ENCODE measurements at places on chromosomes 6 and 20. TPM values are rescaled to one million over a fixed set of nuclear protein-coding genes. Genes with fewer than 3 reads are reported as not detected.

Gene UBD
- total RNA-seq: not detected

Gene SLC17A3
- total RNA-seq: not detected

DNA sequence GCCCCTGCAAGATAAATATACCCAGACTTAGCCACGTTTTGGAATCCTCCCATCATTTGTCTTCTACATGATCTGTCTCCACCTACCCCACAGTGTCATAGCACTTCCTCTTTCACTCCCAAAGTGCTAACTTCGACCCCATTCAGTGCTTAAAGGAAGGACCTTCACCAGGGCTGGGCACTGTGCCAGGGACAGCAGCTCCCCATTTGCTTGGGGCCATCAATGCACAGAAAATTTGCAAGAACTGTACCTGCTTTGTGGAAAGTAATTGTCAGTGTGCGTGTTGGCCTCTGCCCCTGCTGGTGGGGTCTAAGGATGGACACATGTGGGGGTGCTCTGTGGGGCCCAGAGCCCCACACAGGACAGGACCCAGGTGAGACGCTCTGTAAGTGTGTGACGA is 5.2 kb upstream of the BPIFA2 start:
- no peak for DNase-seq

Gene TBX18
- total RNA-seq: 0.19 TPM

Gene ADTRP
- 46.6 TPM for total RNA-seq

GRCh38 chr20:3934624-3935023 is 45.4 kb downstream of the PANK2 start:
- no peak for DNase-seq

Gene SLC17A4
- not detected for total RNA-seq

Gene HRH3
- total RNA-seq: not detected

GRCh38 chr6:15296735-15297134 is 50.9 kb downstream of the JARID2 start:
- DNase-seq: no peak

- DNase-seq: peak; percentile 90
These were observed 116.6 kb downstream of the MRPL14 start for GRCh38 chr6:44010411-44011349.

GRCh38 chr20:23087587-23088251 is 1.6 kb upstream of the CD93 start:
- no peak for DNase-seq

Gene PPP1R11
- total RNA-seq: 26.3 TPM

- no peak for DNase-seq
These were observed 129.1 kb downstream of the DST start for GRCh38 chr6:56513631-56514030.

- no peak for DNase-seq
These were observed 70.6 kb upstream of the SOX4 start for GRCh38 chr6:21522797-21523456.

GRCh38 chr20:58891086-58891717 is 38.7 kb downstream of the GNAS start:
- peak; percentile 61 for DNase-seq

DNA sequence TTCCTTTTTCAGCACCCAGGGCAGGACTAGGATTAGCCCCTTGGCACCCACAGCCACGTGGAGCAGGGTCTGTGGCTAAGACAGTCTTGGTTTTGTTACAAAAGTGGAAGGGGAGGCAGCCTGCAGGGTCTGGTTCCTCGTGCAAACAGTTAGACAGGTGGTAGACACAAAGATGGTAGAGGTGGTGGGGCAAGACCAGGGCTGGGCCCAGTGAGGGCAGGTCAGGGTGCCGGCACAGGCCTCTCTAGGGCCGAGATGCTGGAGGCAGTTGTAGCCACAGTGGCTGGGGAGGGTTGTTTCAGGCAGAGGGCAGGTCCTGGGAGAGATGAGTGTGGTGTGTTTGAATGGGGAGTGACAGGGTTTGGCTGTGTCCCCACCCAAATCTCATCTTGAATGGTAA is 161.6 kb downstream of the SMOC2 start:
- no peak for DNase-seq

- peak; percentile 67 for DNase-seq
These were observed 6.8 kb upstream of the MICA start for GRCh38 chr6:31396422-31397152.

Gene MUC22
- total RNA-seq: not detected

DNA sequence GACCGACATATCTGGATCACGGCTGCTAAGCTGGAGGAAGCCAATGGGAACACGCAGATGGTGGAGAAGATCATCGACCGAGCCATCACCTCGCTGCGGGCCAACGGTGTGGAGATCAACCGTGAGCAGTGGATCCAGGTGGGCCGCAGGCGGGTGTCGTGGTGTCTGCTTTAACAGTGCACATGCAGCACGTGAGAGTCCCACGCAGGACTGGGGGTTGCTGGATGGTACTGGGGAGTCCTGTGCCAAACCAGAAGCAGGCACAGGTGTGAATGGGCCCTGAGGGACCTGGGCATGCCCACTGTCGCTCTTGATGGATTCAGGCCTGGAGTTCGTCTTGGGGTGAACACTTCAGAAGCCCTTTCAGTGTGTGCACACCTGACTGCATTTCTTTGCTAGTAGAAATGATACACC is 24.6 kb upstream of the C20orf204 start:
- no peak for DNase-seq

DNA sequence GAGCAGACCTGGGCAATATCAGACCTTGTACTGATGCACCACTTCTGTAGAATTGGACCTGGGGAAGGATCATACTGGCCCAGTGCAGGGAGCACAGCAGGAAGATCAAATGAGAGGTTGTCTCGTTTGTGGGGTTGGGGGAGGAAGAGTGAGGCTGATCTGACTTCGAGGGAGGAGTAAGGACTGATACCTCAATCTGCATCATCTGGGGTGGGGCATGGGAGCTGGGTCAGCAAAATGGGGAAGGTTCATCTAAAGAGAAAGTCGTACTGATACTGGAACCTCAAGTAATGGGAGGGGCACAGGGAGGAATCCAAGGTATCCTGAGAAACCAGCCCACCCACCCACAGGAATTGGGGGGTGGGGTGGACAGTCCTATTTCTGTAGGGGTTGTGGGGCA is 3.7 kb downstream of the RNF39 start:
- no peak for DNase-seq

- no peak for DNase-seq
These were observed 199.0 kb downstream of the ARHGAP18 start for GRCh38 chr6:129510950-129511349.

Gene HTR1E
- total RNA-seq: not detected

Gene FAM209A
- 0.37 TPM for total RNA-seq

GRCh38 chr6:14259594-14260152 is 142.1 kb downstream of the CD83 start:
- no peak for DNase-seq

DNA sequence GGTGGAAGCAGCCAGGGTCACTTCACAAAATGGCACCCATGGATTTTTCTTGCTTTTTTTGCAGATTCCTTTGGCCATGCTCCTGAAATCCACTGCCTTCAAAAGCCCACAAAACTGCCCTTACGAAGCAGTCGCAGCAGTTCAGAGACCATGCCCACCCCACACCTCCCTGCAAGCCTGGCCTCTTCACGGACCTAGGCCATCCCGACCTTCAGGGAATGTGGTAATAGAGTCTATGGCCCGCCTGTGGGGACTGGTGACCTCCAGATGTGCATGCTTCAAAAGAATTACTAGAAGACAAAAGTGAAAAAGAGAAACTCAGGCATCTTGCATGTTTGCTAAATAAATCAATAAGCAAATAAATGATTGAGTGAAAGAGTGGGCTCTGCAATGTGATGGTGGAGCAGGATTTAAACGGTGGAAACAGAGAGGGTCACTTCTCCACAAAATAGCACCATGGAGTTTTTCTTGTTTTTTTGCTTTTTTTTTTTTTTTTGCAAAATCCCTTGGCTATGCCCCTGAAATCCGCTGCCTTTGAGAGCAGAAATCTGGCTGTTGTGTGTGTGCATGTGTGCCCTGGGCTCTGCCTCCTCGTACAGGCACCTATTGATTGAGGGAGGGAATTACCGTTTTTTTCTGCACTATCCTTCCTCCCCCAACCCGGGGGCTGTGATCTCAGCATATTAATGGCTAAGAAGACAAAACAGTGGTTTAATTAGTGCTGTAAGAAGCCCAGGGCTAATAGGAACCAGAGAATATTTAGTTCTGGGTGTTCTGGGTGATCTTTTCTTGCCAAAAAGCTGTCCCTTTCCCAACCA is 107.4 kb downstream of the PXDC1 start:
- DNase-seq: no peak

All from mammary epithelial cell (primary cell).